ENCODE measurements at places on chromosomes 4 and X. TPM values are rescaled to one million over a fixed set of nuclear protein-coding genes. Genes with fewer than 3 reads are reported as not detected.

Gene CCNQ
- total RNA-seq = 16.8 TPM

Gene APLN
- 0.14 TPM for total RNA-seq

Gene PCDH7
- not detected for total RNA-seq

Gene PTTG2
- not detected for total RNA-seq

Gene ARHGEF6
- total RNA-seq = 85.6 TPM

Gene SASH3
- total RNA-seq = 166 TPM

Gene F8A3
- 5.1 TPM for total RNA-seq

Gene PABPC1L2B
- total RNA-seq = not detected

Gene NPNT
- total RNA-seq = 0.51 TPM

Gene GAGE13
- not detected for total RNA-seq

Gene SLIT2
- total RNA-seq = not detected
